ENCODE measurements at places on chromosomes 11 and 22.

GRCh38 chr11:78072455-78072854, 7.2 kb downstream of the NDUFC2 start:
- DNase-seq: no peak

- no peak for DNase-seq
Observed at GRCh38 chr22:48925450-48925849, 902.2 kb downstream of the BRD1 start.

DNA sequence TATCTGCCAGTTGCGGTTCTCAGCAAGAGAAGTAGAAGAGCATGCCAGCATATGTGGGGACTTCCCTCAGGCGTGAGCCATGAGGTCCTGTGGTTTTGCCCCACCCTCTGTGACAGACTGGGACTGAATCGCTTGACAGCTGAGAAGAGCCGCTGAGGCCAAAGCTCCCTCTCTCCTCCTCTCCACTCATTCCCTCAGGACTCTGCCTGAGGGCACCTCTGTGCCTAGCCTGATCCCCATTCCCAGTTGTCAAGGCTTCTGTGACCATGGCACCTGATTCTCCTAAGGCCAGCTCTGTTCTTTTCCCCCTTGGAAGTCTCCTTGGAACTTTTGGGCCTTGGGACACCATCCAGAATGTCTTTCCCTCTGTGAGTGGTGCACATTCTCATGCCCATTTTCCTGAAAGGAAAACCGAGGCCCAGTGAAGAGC, 27.0 kb downstream of the ART5 start:
- no peak for DNase-seq

DNA sequence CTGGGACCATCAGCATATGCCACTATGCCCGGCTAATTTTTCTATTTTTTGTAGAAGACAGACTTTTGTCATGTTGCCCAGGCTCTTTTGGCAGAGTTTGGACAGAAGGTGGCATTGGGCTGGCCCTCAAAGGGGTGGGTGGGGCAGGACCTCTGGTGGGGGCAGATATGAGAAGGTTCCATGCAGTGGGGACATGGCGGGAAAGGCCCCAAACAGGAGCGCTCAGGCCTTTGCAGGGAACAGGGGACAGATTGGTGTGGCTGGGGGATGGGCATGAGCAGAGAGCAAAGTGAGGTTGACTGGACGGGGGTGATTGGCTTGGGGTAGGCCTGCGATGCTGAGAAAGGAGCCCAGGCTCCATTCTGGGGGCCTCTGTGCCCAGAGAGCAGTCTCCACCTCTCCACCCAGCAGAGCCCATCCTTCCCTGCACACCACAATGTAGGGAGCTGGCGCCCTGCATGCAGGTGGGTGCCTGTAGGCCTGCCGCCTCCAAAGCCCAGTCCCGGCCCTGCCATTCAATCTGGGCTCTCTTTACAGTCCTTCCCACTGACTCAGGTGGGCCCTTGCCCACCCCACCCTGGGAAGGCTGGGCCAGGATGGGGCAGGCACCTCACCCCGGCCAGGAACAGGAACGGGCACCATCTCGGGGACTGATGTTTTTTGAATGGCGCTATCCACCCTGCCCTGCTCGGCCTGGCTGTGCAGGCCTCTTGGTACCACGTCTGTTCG, 98.7 kb downstream of the MORC2 start:
- DNase-seq: no peak

GRCh38 chr22:22030493-22031182, 48.1 kb upstream of the TOP3B start:
- no peak for DNase-seq

DNA sequence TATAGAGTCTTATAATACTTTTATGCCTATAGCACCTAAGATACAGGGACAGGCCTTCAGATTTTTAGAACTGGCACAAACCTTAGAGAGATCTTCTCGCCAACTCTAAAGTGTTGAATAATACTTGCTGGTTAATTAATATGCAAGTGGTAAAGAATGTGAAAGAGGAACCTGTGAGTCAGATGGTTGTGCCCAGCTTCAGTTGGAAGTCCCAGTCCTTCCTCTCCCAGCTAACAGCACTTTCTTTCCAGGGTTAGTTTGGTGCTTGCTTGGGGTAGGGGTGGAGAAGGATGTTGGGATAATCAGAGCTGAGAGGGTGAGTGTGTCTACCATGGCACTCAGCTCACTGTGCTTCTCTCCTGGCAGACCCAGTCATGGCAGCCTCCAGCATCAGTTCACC, 4.9 kb upstream of the TMEM132A start:
- no peak for DNase-seq
